ENCODE measurements at places on chromosomes 7 and 10. TPM values are rescaled to one million over a fixed set of nuclear protein-coding genes. Genes with fewer than 3 reads are reported as not detected.

The FAM25G gene
- not detected for total RNA-seq

DNA sequence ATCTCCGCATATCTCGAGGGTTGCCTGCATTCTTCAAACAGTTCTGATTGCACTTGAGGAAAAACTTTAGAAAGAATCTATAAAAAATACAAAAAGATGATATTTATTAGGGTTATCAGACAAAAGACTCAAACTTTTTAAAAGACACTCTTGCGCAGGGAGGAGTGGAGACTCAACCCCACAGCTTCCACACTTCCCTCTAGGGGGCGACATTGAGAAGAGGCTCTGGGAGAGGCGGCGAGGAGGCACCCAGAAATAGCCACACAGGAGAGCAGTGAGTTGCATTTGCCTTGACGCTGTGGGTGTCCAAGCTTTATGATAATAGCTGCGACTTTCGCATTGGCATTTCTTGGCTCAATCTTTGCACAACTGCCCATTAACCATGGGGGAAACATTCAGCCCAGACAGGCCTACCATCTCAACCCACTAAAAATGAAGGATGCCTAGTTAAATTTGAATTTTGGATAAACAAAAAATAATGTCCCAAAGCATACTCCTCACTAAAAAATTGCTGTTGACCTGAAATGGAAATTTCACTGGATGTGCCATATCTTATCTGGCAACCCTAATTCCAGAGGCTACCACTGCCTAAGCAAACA, 86.2 kb downstream of the EBF3 start:
- DNase-seq: no peak

DNA sequence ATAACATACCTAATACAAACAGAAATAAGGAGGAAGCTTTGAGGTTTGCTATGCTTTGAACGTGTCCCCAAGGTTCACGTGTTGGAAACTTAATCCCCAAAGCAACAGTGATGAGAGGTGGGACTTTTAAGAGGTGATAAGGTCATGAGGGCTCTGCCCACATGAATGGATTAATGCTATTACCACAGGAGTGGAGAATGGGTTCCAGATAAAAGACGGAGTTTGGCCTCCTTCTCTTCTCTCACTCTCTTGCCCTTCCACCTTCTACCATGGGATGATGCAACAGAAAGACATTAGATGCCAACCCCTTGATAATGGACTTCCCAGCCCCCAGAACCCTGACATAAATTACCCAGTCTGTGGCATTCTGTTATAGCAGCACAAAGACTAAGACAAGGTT, 9.6 kb downstream of the ITGB1 start:
- no peak for DNase-seq

The PNLIPRP1 gene
- not detected for total RNA-seq

DNA sequence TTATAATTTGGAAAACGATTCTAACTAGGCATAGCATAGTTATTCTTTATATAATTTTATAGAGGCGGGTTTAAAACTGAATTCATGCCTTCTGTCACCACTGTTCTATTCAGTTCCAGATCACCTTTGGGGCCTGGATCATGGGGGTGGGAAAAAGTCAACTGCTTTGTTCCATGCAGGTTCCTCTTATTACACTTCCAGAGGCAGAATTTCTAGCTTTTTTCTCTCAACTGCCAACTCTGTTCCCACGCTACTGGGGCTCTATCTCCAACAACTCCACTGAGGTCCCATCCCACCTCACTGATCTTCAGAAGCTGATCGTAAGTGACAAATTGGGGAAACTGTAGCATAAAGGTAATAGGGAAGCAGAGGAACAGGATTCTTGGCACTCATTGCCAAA, 283.6 kb upstream of the IMMP2L start:
- no peak for DNase-seq

DNA sequence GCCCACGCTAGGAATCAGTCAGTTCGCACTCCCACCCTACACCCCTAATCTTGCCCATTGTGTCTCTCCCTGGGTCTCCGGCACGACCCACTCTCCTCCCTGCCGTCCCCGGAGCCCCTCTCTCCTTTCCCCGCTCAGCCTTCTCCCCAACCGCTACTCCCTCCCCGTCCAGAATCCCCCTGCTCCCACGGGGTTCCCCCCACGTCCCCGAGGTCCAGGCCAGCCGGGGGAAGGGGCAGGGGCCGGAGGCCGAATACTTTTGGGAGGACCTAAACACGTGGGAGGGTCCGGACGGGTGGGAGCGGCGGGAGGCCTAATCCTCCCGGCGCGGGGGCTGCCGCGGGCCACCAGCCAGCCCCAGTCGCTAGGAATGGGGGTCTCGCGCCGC, 560 bp downstream of the RARRES2 start:
- no peak for DNase-seq

The CTTNBP2 gene
- 2.0 TPM for total RNA-seq

DNA sequence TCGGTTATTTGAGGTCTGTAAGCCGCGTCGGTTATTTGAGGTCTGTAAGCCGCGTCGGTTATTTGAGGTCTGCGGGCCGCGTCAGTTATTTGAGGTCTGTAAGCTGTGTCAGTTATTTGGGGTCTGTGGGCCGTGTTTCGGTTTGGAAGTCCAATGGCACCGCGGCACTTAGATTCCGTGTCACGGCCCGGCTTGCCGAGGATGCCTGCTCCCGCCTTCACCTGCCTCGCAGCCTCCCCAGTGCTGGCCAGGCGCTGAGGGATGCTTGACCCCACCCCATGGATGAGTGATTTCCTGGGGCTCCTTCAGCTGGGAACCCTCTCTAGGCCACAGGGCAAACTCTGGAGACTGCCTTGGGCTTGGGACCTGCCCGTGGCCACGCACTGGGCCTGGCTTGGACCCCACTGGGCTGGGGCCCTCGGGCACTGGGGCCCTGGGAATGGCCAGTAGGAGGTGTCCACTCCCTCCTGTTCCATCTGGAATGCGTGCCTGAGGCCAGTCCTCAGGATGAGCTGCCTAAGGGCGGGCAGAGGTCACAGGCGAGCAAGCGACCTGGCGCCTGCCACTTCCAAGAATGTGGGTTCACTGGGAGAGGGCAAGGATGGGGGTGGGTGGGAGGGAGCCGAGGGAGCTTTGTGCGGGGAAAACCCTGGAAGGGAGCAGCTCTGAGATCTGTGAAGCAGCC, 25.6 kb downstream of the ADGRA1 start:
- DNase-seq: no peak

DNA sequence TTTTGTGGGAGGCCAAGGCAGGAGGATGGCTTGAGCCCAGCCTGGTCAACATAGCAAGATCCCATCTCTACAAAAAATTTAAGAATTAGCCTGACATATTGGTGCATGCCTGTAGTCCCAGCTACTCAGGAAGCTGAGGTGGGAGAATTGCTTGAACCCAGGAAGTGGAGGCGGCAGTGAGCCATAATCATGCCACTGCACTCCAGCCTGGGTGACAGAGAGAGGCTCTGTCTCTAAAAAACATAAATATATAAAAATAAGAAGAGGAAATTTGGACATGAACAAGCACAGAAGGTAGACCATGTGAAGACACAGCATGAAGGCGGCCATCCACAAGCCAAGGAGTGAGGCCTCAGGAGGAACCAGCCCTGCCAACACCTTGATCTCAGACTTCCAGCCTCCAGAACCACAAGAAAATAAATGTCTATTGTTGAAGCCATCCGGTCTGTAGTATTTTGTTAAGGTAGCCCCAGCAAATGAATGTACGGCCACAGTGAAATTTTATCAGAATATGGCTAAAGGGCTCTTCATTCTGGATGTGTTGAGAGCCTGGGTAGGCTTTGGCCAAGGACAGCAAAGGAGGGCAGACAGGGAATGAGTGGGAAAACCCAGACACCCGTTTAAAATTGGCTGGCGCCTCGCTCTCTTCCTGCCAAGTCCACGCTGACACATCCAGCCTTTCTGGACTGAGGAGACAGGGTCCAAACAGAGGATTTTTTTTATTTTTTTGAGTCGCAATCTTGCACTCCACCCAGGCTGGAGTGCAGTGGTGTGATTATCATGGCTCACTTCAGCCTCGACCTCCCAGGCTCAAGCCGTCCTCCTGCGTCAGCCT, 12.9 kb upstream of the GRID2IP start:
- DNase-seq: no peak

The CDH23 gene
- under 0.01 TPM for total RNA-seq

GRCh38 chr7:13198727-13199126, 511.3 kb downstream of the ARL4A start:
- no peak for DNase-seq

The PLAC9 gene
- total RNA-seq: not detected

DNA sequence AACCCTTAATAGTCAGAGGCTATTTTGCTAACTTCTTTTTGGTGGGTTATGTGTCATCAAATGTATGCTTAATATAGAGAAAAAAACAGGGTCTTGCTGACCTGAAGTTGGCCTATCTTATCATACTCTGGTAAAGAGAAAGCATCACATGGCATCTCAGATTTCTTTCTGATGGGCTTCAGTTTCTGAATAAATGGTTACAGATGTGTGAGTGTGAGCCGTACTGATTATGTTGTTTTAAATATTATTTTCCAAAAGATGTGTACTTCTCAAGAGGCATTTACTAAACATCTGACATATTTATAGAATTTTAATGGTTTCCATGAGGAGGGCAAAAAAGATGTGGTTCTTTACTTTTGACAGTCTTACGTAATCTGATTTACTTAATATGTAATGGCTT, 28.4 kb downstream of the BBS9 start:
- no peak for DNase-seq

DNA sequence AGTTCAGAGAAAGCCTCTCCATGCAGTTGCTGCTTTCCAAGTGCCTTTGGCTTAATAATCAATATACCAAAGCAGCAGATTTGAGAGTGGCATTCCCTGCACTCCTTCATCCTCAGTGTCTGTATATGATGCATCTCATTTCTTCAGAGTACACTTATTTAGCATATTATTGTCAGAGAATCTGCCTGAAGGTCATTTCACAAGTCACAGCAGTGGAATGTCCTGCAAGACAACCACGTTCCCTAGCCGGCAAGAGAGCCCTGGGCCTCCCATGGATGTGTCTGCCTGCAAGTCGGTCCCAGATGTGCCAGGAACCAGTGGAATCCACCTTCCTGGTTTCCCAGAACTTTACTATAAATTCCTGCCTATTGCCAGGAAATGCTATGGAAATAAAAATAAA, 289.4 kb upstream of the IGFBP3 start:
- no peak for DNase-seq

GRCh38 chr10:69803809-69804208, 2.1 kb downstream of the COL13A1 start:
- DNase-seq: no peak

DNA sequence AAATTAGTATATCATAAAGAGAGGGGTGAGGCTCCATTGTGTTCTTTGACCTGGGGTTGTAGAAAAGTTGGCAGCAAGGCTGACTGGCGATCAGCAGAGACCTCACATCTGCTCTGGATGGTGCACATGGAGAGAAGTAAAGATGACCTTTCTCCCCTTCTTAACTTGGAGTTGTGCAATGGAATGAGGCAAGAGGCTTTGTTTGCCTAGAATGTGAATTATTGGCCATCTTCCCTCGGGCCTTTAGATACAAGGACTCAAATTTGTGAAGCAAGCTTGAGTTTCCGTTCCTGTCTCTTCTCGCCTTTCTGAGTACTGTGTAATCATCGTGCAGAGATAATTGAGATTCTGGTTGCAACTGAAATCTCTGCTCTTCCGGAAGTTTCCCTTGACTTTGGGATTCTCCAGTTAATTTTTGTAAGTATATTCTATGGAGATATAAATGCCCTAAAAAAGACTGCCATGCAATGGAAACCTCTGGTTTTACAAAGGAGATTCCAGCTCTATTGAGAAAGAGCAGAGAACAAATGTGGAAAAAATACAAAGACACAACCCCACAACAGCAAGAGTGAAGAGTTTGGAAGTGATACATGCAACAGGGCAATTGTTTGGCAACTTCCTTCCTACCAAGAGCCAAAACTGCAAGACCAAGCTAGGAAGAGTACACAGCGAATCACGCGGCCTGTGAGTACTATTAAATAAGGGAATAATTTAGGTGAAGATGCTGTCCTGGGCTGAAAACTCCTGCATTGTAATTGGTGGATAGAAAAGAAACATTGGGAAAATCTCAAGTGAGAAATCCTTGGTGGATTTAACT, 542.3 kb upstream of the NRP1 start:
- DNase-seq: no peak

The PRKAR2B gene
- total RNA-seq: 4.1 TPM

The TMEM248 gene
- total RNA-seq: 96.4 TPM

DNA sequence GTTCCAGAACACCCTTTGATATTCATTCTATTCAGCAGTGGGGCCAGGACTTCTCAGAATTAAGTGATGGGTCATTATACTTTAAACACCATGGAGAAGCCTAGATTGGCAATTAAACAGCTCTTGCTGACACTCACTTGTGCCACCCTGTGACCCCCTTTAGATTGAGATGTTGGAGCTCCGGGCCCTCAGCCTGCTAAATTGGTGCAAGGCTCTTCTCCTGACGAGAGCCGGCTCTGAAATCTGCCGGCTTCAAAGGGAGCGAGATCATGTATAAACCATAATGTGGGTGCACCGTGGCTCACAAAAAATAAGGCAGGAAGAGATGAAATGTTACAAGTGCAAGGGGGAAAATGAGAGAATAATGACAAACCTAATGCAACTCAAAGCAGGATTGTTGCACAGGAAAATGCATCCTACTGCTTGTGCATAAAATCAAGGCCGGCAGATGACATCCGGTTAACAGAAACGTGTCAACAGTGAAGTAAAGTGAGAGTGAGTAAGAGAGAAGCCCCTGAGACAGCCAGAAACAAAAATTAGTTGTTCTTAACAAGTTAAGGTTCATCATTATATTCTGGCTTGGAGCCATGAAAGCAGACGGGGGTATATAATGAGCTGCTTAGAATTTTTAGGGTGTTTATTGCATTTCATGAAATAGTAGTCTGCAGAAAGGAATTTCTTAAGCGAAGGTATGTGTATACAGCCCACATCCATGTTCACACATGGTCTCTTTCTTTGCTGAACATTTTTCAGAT, 198.2 kb downstream of the TCF7L2 start:
- no peak for DNase-seq

The PNLIPRP3 gene
- not detected for total RNA-seq

The EIF4EBP2 gene
- 27.9 TPM for total RNA-seq

- no peak for DNase-seq
These were observed 43.7 kb downstream of the UNC5B start for GRCh38 chr10:71255808-71256660.

The AGMO gene
- not detected for total RNA-seq

The HOXA6 gene
- 11.8 TPM for total RNA-seq

- no peak for DNase-seq
These were observed 5.7 kb upstream of the PON2 start for GRCh38 chr7:95440394-95441038.

DNA sequence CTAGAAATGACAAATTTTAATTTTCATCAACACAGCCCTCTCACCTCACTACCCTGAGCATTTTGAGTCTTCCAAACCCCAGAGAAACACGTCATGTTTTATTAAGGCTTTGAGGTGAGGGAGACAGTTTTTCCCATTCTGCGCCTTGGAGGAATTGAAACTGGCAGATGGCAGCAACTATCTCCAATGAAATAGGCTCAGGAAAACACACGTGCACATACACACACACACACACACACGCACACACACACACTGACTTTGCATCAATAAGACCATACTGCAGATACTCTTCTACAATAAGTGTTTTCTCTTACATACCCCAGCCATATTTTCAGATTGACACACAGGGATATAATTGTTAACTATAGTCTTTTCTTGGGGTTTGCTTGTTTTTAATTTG, 3.2 kb upstream of the SFTPA2 start:
- DNase-seq: no peak

- DNase-seq: no peak
These were observed 49.7 kb upstream of the DDC start for GRCh38 chr7:50614721-50615518.

The NUTM2B gene
- not detected for total RNA-seq

GRCh38 chr7:4260867-4261600, 421.1 kb upstream of the FOXK1 start:
- DNase-seq: no peak

The NOS3 gene
- total RNA-seq: 1.2 TPM
